ENCODE measurements at places on chromosomes 2 and 18.

DNA sequence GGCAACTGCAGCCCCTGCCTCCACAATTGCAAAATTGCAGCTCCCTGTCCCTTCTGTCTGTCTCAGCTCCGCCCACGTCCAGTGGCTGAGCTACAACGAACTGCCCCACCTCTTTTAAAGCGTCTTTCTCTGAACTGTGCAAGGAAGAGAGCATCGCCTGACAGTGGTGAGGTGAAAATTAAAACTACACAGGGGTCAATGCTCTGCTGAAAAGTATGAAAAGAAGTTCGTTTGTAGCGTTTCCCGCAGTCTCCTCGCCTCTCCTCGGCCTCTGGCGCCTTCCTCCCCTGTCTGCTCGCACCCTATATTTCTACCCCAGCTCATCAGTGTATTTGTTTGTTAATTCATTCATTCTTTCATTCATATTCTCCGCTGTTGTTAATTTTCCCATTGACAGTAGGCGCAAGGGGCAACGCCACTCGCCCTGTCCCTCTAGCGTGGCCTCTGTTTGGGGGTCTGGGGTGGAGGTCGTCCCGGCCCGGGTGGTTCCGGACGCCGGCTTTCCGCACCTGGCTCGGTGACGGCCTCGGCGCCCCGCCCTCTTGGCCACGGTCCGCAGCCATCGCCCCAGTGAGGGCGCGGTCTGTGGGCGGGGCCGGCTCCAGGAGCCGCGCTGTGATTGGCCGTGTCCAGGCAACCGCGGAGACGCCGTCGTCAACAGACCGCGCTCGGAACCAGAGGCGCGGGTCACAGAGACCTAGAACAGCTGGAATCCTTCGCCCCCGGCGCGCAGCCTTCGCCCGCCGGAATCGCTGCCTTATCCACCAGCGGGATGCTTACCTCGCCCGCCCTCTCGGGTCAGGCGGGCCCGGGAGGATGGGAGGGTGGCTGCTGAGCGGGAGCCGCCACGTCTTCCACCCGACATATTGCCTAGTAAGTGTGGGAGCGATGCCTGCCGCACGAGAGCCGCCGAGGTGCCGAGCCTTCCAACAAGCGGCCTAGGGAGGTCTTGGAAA lies at the start of gene VWA3B:
Gene VWA3B, plus strand, starts transcription at position 677 of the 956 bp plus-strand sequence. CDS start 5,926 bp downstream, outside the sequence.
- no peak for DNase-seq

GRCh38 chr2:36805635-36806224 lies 109.2 kb downstream of the VIT start:
- DNase-seq, result no peak

- no peak for DNase-seq
These were observed 631 bp downstream of the GYPC start for GRCh38 chr2:126656431-126657147.

- no peak for DNase-seq
These were observed 54.1 kb upstream of the ERBB4 start for GRCh38 chr2:212592695-212593094.

GRCh38 chr2:172196768-172197431 lies 94.2 kb upstream of the DLX2 start:
- DNase-seq, result no peak

GRCh38 chr18:53785811-53786210 lies 438.7 kb downstream of the MBD2 start:
- no peak for DNase-seq

DNA sequence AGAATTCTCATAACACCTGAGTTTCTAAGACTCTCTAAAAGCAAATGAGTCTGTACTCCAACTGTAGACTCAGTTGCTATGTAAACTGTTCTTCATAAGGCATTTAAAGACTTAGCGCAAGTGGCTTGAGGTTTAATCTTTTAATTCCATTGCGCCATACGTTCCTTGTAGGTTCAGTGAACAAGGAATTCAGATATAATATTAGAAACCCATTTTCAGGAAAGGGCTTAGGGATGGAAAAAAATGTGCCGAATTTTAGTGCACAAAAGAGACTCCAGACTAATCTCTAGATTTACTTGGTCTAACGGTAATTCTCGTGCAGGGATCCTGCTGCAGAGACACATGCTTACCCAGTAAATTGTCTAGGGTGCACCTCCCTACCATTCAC lies 268.9 kb upstream of the TANK start:
- DNase-seq, result no peak

- no peak for DNase-seq
These were observed 55.9 kb downstream of the LYPD6B start for GRCh38 chr2:149094217-149095015.

GRCh38 chr2:201913201-201913600 lies 106.9 kb downstream of the CDK15 start:
- DNase-seq, result no peak

- no peak for DNase-seq
These were observed 5.2 kb downstream of the PRLH start for GRCh38 chr2:237571551-237571950.

DNA sequence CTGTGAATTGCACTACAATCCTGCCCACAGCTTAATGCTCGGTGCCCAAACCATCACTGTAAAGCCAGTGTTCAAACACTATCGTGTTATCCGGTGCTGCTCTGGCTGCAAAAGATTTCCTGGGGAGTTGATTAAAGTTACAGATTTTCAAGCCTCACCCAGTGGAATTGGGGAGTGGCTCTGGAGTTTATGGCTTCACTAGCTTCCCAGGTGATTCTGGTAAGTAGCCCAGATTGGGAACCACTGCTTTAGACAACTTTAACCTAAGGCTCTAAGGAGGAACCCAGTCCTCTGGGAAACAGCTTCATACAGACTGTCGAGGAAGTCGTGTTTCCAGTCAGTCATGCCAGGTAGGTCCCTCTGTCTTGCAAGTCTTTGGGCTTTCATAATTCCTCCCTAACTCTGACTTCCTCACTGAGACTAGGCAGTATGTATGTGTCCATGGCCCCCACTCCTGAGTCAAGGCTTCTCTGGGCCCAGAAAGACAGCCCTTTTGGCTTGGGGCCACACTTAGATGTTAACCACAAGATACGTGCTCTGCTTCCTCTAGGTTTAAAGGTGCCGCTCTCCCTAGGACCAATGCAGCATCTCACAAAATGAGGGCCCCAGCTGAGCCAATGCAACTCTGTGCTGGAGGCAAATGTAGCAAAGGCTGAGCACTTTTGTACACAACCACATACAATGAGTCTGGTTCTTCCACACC lies 299.7 kb downstream of the PRKCE start:
- no peak for DNase-seq

- no peak for DNase-seq
These were observed 153.3 kb upstream of the HNRNPA3 start for GRCh38 chr2:177059293-177059692.

GRCh38 chr2:102142829-102143449 lies 393 bp downstream of the IL1R1 start:
- no peak for DNase-seq

- no peak for DNase-seq
These were observed 111.5 kb downstream of the CYRIA start for GRCh38 chr2:16554060-16554583.

DNA sequence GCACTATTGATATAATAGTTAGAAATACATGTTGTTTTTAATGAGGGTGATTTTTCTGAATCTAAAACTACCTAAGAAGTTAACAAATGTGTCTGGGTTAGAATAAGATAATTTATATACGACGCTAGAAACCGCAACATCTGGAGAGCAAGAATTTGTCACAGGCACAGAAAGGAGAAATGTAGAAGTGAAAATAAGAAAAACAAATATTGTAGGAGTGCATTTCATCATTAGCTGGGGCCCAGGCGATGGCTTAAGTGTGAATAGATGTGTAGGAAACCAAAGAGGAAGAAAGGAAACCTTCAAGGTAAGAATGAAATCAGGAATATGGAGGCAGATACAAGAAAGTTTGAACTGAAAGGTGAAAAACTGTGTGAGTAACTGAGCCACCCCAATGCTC lies 90.3 kb downstream of the LRP2 start:
- no peak for DNase-seq

DNA sequence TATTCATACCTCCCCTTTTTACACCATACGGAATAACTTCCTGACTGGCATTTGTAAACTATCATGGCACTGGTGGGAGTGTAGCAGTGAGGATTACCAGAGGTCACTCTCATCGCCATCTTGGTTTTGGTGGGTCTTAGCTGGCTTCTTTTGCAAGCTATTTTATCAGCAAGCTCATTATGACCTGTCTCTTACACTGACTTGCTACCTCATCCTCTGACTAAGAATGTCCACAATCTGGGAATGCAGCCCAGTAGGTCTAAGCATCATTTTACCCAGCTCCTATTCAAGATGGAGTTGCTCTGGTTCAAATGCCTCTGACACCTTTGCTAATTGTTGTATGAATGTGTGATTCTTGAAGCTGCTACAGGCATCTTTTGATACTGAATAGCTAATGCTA lies 950.8 kb upstream of the SLC39A10 start:
- DNase-seq, result no peak

- peak; percentile 53 for DNase-seq
These were observed 129.8 kb upstream of the RAB6C start for GRCh38 chr2:129849559-129850160.

DNA sequence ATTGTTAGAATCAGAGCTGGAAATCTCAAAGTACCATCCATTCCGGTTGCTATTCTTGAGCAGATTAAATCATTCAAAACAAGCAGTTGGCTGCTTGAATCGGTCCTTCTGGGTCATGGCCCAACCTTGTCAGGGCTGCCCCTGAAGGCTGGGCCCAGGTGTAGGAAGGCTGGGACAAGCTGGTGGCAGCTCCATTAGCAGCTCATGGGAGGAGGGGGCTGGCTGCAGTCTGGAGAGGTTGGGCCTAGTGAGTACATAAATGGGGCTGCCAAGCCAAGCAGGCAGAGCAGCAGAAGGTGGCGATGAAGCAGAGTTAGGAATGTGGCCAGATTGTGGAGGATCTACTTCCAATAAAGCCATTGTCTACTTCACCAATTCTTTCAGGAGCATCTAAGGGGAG lies 81.4 kb downstream of the ADCYAP1 start:
- DNase-seq, result no peak

DNA sequence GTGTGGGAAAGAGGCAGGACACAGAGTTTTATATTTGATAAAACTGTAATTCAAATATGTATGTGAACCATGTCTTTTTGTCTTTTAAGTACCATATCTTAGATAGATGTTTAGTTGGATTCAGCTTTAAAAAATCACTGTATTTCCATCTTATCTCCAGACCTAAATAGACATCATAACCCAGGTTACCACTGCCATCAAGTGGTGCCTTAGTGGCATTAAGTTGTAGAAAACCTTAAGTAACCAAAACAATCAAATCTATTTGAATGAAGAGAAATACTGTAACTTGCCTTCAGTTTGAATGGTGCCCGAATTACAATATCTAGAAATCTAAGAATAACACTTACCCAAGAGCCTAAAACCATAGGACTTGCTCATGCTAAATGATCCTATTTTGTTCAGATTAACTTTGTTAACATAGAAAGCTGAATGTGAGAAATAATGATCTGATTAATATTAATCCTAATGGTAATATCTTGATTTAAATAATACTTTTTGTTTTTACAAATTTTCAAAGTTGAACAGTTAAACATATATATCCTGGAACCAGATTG lies 92.5 kb upstream of the MAP2 start:
- DNase-seq, result peak; percentile 32

DNA sequence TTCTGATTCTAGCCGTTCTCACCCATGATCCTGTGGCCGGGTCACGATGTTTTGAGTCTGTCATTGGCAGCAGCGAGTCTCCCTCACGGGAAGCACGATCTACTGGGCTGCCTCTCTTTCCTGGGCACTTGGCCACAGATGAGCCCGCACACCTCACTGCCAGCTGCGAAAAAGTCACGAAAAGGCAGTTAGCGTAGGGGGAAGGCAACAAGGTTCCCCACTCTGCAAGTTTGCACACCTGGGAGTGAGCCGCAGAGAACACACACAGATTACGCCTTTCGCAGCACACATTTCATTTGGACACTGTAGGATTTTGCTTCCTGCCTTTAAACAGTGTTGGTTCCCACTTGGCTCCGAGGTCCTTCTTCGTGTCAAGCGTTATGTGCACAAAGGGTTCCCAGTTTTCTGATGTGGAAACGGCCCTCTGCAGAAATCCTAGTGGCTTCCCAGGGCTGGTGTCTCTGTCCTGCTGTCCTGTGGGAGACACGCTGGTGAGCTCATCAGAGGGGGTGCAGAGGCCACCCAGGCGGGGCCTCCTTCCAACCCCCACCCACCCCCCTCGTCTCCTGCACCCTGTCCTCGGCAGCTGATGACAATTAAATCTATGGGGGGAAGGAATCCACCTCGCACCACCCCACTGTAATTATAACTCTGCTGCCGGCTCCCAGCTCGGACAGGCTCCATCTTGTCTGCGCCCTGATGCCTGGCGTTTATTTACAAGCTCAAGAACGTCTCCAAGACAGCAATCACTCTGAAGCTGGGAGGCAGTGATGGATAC lies 157.3 kb upstream of the SALL3 start:
- no peak for DNase-seq

- no peak for DNase-seq
These were observed 923 bp downstream of the FIGLA start for GRCh38 chr2:70789304-70790135.

DNA sequence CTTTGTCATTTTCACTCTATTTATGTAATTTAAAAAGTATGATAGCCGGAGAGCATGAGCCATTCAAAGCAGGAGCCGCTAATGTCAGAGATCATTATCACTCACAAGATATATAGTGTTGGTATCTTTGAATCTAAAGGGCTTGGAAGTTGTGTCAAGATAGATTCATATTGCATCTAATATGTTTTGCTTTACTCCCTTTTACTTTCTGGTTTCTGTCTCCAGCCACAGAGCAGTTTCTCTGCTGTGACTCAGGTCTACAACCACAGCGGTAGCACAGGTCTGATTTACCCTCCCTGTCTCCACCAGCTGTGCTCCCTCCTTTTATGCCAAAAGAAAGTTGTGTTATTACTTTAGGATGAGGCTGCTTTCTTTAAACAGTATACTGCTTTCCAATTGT lies 424.0 kb downstream of the ARHGAP15 start:
- DNase-seq, result no peak

DNA sequence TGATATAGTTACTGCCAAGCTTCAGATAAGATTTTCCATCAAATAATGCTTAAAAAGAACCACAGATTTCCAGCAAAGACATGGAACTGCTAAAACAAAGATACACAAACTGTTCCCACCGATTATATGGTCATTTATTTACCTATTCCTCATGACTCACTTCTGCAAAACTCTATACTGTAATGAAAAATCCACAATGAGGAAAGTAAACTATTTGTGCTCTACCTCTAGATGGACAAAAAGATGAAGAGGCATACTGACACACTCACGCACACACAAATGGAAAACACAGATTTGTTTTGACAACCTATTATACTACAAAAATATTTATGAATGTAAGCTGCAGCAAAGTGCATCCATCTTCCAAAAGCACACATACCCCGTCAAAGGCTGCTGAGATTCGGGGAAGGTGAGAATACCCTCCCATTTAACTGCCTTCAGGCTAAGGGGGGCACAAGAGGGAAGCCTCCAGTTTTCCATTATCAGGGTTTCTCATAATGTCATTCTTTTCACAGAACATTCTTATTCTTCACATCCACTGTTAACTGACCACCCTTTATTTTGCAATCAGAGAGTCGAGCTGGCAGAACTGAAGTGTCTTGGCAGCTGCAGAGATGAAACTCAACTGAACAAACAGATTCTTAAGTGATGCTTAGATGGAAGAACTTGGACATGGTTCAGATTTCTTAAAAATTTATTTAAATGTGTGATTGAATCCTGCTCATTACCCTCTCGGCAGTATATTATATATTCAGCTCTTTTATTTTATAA lies 115.9 kb upstream of the TANK start:
- DNase-seq, result no peak
